ENCODE measurements at places on chromosomes 5 and 9. TPM values are rescaled to one million over a fixed set of nuclear protein-coding genes. Genes with fewer than 3 reads are reported as not detected.

PCDHAC2 gene
- total RNA-seq: 0.39 TPM

ROR2 gene
- total RNA-seq: 21.6 TPM

IFNK gene
- not detected for total RNA-seq

ZNF79 gene
- 19.1 TPM for total RNA-seq

RASEF gene
- 0.33 TPM for total RNA-seq

HMCN2 gene
- total RNA-seq: not detected

HEXB gene
- total RNA-seq: 33.4 TPM

MRPL22 gene
- total RNA-seq: 9.8 TPM

MLANA gene
- not detected for total RNA-seq

SPACA9 gene
- total RNA-seq: 5.5 TPM

FBP2 gene
- total RNA-seq: not detected

NR5A1 gene
- not detected for total RNA-seq

CARD19 gene
- 21.6 TPM for total RNA-seq

ALDH1A1 gene
- total RNA-seq: not detected

PLK2 gene
- 615 TPM for total RNA-seq

ORM1 gene
- not detected for total RNA-seq

NR6A1 gene
- 1.6 TPM for total RNA-seq

SLC6A3 gene
- not detected for total RNA-seq

DMRT3 gene
- total RNA-seq: not detected

TPPP gene
- total RNA-seq: not detected

C8G gene
- 3.9 TPM for total RNA-seq

SCGB3A2 gene
- not detected for total RNA-seq

BHMT gene
- total RNA-seq: not detected

SNAPC4 gene
- 6.7 TPM for total RNA-seq

G3BP1 gene
- 59.3 TPM for total RNA-seq

FRMPD1 gene
- not detected for total RNA-seq

ARSK gene
- 9.7 TPM for total RNA-seq

HRH2 gene
- total RNA-seq: not detected

CYFIP2 gene
- total RNA-seq: 9.0 TPM

PNPLA7 gene
- total RNA-seq: 4.7 TPM

PCDHGB7 gene
- 7.5 TPM for total RNA-seq

ADAMTS6 gene
- total RNA-seq: 578 TPM

ALAD gene
- total RNA-seq: 19.2 TPM

ITK gene
- total RNA-seq: not detected

MYMK gene
- total RNA-seq: not detected

LNPEP gene
- total RNA-seq: 71.5 TPM

CDH12 gene
- not detected for total RNA-seq

TAF11L9 gene
- 0.39 TPM for total RNA-seq
